ENCODE measurements at places on chromosomes 11 and 22. TPM values are rescaled to one million over a fixed set of nuclear protein-coding genes. Genes with fewer than 3 reads are reported as not detected.

DNA sequence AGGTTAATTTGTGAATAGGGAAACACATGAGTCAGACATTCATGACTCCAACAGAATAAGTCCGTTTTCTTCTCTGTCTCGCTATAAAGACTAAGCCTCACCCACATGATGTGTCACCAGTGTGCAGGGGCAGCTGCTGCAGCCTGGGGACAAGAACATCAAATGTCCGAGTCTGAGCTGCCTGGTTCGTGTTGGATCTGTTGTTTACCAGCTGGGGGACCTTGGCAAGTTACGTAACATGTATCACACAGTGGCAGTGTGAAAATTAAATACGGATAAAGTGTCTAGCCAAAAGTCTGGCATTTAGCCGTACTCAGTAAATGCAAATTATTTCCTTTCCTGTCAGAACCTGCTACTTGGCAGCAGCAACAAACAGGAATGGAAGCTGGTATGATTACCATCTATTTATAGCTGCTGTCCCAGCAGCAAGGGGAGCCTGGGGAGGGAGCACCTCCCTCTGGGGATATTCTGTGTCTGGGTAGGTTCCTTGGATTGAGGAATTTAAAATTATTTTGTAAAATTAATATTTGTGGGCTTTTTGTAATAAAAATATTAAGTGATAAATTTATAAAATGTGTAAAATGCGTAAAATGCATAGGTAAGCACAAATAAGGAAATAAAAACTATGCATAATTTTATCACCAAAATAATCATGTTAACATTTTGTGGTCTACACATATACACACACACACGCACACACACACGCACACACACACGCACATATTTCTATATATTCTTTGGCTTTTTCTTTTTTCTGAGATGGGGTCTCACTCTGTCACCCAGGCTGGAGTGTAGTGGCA lies 1.3 kb upstream of the CLDN25 start:
- DNase-seq = peak; percentile 65

SPTBN2 gene
- 20.9 TPM for total RNA-seq

DNA sequence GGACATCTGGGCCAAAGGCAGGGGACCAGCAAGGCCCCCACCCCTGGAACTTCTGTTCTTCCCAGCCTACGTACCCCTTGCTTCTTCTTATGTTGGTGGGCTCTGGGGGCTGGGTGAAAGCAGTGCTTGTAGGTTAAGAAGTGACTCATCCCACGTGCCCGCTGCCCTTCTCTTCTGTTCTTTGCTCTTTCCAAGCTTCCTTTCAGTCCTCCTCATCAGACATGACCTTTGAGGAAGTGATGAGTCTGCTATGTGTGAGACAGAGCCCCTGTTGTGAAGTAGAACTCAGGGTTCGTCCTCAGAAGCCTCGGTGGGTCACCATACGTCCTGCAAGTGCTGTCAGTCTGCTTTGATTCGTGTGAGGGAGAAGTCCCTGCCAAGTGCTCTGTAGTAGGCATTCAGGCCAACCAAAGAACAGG lies 12.7 kb downstream of the MED15 start:
- DNase-seq = no peak

DNA sequence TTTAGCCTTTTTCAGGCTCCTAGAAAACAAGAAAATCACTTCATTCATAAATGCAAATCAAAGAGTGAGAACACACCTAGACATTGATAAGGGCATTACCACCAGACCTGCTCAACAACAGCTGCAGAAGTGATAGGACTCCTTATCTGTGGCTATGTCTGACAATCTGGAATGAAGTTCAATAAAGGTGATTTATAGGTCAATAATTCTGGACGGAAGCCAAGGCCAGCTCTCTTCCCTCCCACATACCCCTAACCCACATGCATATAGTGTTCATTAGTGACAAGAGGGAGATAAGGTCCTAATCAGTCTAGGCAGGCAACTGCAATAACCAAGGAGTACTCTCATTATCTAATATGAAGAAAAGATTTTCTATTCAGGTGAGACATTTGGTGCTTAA lies 111.3 kb downstream of the ETS1 start:
- DNase-seq = no peak

NLRP14 gene
- 0.21 TPM for total RNA-seq

- DNase-seq = peak; percentile 79
Observed at GRCh38 chr22:44860311-44860710, 107.9 kb downstream of the ARHGAP8 start.

PDXP gene
- total RNA-seq = 12.3 TPM

OR5A1 gene
- total RNA-seq = not detected

TRIM49C gene
- total RNA-seq = not detected

- DNase-seq = no peak
Observed at GRCh38 chr11:69817265-69818230, 1.7 kb downstream of the FGF3 start.

GRCh38 chr11:2549876-2550605 lies 105.2 kb downstream of the KCNQ1 start:
- DNase-seq = peak; percentile 77

MS4A15 gene
- total RNA-seq = not detected
